ENCODE measurements at places on chromosomes 7 and 10.

DNA sequence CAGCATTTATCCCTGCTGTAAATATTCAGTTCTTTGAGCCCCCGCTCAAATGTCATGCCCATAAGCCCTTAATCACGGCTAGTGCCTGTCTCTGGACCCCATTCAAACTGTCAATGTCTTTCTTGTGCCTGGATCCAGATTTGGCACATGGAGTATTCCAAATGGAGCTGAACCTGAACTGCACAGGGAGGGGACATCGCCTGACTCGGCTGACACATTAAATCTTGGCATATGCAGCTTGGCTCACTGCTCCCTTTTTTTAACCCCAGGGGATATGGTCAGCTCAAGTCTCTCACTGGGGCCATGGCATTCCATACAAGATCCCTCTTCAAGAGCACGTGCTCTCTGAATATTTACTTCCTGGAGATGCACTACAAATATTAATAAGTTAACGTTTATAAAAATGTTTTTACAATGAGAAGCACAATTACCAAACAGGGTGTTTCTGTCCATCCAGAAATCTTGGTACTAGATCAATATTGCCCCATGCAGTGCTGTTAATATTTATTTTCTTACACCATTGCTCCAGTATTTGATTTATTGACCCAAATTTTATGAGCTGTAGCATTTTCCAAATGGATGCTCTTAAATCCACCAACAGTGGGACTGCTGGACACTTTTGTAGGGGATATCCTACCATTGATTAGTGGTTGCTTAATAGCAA, 57.4 kb downstream of the FGFR2 start:
- no peak for DNase-seq

DNA sequence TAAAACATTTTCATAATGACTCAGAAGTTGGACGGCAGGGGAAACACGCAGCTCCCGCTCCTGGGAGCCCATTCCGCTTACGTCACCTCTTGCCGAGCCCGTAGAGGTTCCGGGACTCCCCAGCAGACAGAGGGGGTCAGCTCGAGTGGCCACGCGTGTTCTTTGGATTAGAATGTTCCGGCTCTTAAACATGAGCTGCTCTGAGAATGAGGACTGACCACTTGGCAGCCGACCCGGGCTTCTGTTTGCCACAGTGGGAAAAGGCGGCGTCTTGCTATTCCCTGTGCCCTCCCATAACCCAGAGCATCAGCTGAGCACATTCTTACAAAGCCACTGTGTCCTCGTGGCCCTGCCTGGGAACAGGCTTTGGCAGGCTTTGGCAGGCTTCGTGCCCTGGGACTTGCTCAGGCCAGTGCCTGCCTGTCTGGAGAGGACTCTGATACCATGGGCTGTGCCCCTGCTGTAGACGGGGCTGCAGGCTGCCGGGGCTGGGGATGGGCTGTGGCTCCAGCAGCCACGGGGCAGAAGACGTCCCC, 40.1 kb downstream of the PFKP start:
- DNase-seq: no peak

DNA sequence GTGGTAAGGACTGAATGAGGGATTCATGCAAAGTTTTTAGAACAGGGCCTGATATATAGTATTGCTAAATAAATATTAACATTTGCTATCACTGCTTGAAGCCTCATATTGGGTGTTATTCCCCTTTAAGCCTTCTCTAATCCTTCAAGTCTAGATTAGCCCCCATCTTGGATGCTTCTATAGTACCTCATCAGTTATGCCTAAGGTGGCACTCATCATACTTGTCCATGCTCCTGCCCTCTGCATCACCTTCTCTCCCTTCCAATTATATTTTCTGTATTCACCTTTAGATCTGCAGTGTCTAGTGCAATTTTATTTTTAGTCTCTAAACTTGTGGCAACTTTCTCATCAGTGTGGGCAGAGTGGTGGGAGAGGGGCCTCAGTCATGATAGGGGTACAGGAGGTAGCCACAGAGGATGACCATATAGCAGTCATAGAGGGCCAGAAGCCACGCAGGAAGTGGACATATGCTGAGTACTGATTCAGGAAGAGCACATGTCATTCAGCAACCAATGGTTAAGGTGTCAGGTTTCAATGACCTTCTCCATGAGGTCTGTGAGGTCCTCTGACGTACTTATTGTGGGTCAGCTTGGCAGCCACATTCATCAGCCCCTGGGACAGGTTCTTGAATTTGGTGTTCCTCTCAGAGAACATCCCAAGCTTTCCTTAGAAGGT, 2.5 kb downstream of the ENTPD1 start:
- no peak for DNase-seq

DNA sequence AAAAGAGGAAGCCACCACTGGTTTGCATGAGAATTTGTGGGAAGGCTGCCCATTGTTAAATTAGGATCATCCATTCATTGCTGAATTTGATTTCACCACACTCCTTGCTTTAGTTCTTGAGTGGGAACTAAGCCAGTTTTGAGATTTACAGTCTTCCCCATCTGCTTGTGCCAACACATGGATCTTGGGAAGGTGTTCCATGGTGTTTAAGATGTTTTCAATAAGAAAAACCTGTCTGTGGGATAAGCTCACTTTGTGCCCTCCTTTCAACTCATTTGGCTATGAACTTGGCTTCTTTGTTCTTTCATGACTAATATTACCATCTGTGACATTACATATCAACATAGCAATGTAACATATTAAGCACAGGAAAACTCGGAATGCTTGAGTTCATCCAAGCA, 73.2 kb downstream of the INHBA start:
- no peak for DNase-seq

DNA sequence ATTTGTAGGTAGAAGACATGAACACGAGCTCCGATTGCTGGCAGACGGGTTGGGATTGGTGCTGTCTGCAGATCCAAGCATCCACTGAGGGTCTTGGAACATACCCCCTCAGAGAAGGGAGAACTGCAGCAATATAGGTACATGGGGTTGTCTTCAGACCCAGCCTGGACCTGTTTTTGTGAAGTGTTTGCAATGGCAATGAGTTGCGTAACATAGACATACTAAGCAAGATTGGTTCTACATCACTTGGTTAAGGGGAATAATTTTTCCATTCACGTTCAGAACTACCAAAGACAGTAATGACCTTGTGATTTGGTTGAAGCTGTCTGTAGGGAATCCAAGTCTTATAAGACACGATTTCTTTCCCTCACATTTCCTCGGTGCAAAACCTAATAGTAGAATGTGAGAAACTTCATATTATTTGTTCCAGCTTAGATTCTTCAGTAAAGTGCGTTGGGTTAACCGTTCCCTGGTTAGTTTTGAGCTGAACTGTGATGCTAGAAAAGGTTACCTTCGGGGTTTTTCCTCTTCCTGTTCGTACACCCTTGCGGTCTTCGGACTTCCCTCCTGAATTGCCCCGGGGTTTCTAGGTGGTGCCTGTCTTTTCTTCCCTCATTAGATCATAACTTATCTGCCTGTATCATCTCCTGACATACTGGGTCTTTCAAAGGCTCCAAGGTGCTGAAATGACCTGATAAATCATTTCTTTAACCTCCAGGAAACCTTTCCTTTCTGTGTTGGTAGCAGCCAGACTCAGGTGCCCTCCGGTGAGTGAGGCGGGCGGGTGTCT, 14.4 kb downstream of the PROSER2 start:
- DNase-seq: no peak

DNA sequence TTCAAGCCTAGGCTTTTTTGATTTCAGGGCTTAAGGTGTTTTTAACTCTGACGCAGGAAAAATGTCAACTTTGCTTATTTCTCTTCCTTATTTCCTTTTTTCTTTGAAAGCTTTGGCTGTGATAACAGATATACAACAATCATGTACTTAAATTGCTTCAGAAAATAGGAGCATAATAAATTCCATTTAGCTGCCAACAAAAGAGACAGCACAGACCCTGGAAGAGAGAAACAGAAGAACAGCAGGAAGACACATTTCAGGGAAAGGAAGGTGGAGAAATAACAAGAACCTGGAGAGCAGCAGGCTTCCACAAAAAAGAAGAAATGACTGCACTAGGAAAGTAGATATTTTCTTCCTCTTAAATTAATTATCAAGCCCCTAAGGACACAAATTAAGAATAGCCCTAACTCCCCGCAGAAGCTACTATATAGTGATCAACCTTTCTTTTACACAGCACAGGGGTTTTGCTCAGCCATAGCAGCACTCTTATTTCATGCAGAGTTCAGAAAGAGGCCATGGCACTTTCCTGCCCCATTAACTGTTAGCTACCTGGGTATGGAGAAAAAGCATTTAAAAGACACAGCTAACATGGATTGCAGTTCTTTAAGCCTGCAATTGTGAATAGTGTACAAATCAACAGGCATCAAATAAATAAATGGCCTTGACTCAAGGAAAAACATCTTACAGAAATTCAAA, 61.5 kb downstream of the IQUB start:
- DNase-seq: no peak

GRCh38 chr10:82171899-82172298, 296.9 kb downstream of the NRG3 start:
- no peak for DNase-seq

- DNase-seq: no peak
Observed at GRCh38 chr10:113041324-113041723, 91.3 kb downstream of the TCF7L2 start.

DNA sequence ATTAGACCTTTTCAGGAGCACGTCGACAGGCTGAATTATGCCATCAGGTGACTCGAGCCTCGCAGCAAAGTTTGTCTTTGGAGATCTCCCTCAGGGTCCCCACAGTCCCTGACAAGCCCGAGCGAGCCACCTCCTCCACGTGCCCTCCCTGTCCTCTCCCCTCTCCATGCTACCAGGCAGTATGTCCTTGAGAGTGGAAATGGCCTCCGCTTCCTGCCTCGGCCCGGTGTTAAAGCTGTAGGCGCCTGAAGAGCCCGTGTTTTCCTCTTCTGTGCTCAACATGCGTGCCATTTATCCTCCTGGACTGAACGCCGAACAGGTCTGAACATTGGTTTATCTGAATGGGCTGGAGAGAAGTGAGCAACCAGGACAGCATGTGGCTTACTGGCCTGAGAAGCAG, 82.6 kb downstream of the GPR26 start:
- DNase-seq: no peak

DNA sequence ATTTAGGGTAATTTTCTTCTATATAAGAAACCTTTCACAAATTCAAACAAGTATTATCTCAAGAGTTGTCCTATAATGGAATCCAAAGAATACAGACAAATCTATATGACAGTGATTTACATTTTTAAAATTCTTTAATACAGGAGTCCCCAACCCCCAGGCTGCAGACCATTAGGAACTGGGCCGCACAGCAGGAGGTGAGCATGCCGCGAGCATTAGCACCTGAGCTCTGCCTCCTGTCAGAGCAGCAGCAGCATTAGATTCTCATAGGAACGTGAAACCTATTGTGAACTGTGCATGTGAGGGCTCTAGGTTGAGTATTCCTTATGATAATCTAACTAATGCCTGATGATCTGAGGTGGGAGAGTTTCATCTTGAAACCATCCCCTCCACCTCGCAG, 37.7 kb downstream of the SNX13 start:
- DNase-seq: no peak

DNA sequence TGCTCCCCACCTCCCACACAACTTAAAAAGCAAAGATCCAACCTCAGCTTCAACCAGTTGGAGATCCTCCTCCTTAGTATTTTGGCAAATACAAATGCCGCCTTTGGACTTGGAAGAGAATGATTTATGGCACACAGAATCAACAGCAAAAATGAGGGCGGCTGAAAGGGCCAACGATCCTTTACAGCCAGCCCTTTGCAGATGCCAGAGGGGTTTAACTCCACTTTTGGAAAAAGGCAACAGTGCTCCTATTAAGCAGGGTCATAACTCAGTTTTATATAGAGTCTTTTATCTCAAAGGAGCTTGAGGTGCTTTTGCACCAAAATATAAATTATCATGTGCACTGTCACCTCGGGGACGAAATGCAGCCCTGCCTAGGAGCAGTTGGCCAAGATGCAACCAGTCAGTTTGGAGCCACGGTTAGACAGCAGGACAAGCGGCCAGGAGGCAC, 56.7 kb upstream of the JCAD start:
- no peak for DNase-seq

DNA sequence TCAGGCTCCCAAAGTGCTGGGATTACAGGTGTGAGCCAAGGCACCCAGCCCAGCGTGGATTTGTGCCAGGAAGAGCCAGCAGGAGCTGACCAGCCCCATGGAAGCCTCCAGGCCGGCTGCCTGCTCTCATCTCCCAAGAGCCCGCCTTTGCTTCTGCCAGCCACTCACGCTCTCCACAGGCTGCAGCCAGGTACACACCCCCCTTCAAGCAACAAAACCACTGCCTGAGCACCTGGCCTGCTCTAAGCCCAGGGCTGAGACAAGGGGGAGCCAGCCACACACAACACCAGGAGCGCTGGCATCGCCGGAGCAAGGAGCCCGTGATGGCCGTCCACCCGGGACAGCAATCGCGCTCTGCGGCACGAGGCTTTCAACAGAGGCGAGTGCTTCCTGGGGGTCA, 34.5 kb downstream of the MAD1L1 start:
- DNase-seq: no peak

GRCh38 chr10:87038786-87039185, 18.7 kb downstream of the FAM25A start:
- no peak for DNase-seq

GRCh38 chr10:71389768-71390460, 6.8 kb upstream of the CDH23 start:
- no peak for DNase-seq

GRCh38 chr10:125121003-125121402, 39.4 kb downstream of the CTBP2 start:
- peak; percentile 21 for DNase-seq

DNA sequence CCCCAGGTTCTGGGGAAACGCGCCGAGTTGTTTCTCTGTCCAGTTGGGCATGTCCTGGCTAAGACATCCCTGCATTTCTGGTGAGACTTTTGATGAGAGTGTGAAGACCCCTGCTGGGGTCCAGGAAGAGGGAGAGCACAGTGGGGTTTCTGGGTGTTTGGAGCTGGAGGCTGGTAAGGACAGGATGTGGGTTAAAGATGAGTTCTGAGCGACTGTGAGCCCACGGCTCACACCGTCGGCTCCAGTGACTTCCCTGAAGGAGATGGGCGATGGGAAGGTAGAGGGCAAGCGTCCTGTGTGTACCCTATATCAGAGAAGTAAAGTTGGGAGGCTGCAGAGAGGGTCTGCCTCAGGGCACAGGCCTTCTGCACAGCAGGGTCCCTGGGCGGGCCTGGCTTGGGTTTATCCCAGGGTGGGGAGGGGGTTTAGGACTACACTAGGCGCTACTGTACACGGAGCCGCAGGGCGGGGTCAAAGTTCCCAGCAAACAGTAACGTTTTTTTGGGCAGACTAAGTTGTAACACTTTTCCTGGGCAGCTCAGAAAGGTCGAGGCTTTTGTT, 3.6 kb downstream of the EMX2 start:
- no peak for DNase-seq

DNA sequence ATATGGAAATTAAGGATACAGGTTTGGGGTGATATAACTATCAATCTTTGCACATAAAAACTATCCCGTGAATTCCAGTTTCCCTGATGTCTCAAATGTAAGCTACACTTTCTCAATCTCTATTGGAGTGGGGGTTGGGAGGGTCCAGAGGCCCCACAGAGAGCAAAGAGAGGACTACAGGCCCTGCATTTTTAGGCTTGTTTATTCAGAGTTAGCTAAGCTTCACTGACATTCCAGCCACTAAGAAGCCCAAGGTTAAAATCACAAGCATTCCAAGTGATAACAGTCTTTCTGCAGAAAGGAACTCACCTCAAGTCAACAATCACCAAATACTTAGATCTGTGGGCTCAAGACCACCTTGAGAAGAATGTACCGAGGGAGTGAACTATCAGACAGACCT, 31.6 kb upstream of the LAMB1 start:
- DNase-seq: no peak

Data from LoVo (cell line).